ENCODE measurements at places on chromosomes 1 and 21. TPM values are rescaled to one million over a fixed set of nuclear protein-coding genes. Genes with fewer than 3 reads are reported as not detected.

The TNFRSF9 gene
- not detected for total RNA-seq

The FCRL6 gene
- total RNA-seq: not detected

The RNF223 gene
- not detected for total RNA-seq

The EDARADD gene
- 4.5 TPM for total RNA-seq

The RCOR3 gene
- total RNA-seq: 28.3 TPM

The RHEX gene
- total RNA-seq: not detected

The FTCD gene
- 9.6 TPM for total RNA-seq

GRCh38 chr1:214248311-214249085 lies 32.5 kb upstream of the SMYD2 start:
- no peak for DNase-seq

DNA sequence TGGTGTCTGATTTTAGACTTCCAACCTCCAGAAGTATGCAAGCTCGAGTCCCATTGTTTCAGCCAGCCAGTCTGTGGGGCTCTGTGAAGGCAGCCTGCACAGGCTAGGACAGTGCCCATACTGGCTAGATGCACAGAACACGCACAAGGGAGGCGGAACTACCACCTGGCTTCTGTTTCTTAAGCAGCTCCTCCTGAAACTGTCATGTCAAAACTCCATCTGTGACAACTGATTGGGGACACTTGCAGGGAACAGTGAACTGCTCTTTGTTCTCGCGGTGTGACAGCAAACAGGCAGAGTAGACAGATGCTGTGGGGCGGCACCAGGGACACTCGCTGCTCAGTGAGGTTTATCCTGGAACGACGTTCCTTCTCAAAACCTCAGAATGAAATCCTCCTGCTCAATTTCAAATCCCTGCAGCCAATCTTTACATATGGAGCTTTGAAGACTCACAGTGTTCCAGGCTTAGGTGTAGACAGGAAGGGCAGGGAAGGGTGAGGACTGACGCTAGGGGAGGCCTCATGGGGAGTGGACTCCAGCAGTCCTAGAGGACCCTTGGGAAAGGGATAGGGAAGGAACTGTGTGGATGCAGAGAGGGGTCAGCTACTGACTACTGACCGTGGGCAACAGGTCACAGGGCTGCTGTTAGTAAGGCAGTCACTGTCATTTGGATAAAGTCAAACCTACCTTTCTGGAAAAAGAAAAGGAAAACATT lies 73.8 kb downstream of the ERG start:
- DNase-seq: no peak

GRCh38 chr1:156813750-156814570 lies 2.7 kb downstream of the SH2D2A start:
- peak; percentile 87 for DNase-seq

DNA sequence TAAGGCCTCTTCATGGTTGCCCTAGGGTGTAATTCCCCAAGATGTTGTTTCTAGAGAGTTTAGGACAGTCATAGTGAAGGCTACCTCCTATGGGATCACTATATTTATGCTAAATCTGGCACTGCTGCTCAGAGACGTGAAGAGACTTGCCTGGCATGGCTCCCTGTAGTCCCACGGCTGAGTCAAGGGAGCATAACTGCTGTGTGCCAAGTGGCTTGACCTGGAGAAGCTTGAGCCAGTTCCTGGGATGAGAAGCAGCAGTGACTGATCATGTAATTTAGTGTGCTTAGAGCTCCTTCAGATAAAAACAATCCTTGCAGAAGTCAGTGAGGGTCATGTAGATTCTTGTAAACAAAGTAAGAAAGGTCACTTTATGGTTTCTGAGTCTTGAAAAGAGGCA lies 68.9 kb upstream of the TSPAN2 start:
- no peak for DNase-seq

DNA sequence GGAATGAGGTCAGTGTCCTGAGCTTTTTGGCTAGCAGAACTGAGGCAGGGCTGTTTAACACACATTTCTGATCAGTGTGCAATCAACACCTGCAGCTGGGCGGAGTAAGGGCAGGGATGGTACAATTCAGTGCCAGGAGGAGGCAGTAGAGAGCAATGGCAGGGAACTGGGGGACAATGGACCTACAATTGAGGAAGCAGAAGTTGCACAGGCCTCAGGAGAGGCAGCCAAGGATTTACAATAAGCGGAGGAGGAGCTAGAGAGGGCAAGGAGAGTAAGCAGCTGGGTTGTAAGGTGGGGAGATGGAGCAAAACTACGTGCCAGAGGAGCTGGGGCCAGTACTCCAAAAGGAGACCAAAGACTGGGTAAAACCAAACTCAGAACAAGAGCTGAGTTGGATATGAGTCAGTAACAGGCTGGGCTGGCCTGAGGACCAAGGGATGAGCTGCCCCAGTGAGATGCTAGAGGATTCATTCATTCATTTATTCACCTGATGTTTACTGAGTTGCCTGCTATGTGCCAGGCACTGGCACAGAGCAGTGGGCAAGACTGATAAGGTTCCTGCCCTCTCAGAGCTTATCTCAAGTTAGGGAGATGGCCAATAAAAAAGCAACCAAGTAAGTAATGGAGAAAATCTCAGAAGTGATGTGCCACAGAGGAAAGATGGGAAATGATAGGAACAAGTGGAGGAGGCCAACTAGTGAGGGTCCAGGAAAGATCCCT lies 10.4 kb upstream of the GALE start:
- peak; percentile 79 for DNase-seq

GRCh38 chr1:117061986-117062415 lies 1.9 kb downstream of the TTF2 start:
- no peak for DNase-seq

DNA sequence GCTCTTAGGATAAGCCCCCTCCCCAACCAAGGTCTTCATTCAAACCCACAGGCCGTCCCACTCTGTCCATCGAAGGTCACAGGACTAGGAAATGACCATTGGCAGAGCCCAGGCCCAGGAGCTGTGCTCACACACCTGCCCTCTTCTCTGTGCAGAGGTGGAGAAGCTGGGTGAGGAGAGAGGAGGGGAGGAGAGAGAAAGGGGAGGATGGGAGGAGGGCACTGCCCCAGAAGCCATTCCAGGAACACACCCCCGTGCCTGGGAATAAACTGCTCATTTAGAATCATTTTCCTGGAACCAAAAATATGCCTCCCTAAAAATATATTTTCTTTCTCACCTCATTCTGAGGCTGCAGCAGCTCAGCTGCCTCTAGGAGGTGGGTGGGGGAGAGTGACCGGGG lies 6.4 kb upstream of the SDC3 start:
- no peak for DNase-seq

- no peak for DNase-seq
These were observed 6.6 kb downstream of the PEF1 start for GRCh38 chr1:31637915-31638673.

DNA sequence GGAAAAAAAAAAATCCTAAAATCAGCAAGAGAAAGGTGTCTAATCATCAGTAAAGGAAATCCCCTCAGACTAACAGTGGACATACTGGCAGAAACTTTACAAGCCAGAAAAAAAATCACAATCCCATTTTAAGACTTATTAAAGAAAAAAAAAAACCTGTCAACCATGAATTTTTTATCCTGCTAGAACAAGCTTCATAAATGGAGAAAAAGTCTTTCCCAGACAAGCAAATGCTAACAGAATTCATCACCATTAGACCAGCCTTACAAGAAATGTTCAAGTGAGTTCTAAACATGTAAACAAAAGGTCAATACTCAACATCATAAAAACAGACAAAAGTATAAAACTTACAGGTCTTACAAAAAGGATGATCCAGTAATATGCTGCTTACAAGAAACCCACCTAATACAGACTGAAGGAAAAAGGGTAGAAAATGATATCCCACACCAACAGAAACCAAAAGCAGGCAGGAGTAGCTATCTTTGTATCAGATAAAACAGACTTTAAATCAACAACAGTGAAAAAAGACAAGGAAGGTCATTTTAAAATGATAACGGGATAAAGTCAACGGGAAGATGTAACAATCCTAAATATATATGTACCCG lies 129.6 kb downstream of the EVI5 start:
- no peak for DNase-seq

GRCh38 chr1:237788069-237788468 lies 102.7 kb downstream of the ZP4 start:
- DNase-seq: no peak

DNA sequence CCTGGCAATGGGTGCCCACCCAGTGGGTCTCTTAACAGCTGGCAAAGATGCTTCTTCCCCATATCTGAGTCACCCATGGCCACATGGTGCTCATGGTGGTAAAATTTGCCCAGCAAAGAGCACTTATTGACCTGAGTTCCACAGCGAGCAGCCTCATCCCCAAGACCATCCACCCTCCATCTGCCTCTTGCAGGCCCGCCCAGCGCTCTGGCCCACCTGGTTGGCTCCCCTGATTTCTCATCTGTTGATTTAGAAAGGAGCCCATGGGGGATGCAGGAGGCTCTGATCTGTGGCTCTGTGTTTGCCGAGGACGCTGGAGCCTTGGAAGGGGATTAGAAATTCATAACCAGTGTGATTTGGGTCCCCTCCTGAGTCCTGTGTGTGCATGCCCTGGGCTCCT lies 657.5 kb downstream of the PTPRU start:
- no peak for DNase-seq

DNA sequence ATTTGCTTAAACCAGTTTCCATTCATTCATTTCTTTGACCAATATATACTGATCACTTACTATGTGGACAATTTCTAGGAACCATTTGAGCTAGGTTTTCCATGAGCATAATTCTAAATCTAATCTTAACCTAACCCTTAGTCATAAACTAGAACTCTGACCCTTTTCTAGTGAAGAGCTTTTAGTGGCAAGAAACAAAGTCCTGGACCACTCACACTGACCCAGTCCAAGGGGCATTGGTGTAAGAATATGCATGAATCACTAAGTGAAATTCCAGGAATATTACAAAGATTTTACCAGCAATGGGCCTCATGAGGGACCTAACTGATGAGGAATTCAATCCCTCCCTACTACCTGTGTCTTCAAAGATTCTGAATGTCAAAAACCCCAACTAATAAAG lies 40.6 kb upstream of the SLC2A1 start:
- DNase-seq: no peak

GRCh38 chr1:183394435-183394834 lies 23.7 kb downstream of the NMNAT2 start:
- DNase-seq: no peak

DNA sequence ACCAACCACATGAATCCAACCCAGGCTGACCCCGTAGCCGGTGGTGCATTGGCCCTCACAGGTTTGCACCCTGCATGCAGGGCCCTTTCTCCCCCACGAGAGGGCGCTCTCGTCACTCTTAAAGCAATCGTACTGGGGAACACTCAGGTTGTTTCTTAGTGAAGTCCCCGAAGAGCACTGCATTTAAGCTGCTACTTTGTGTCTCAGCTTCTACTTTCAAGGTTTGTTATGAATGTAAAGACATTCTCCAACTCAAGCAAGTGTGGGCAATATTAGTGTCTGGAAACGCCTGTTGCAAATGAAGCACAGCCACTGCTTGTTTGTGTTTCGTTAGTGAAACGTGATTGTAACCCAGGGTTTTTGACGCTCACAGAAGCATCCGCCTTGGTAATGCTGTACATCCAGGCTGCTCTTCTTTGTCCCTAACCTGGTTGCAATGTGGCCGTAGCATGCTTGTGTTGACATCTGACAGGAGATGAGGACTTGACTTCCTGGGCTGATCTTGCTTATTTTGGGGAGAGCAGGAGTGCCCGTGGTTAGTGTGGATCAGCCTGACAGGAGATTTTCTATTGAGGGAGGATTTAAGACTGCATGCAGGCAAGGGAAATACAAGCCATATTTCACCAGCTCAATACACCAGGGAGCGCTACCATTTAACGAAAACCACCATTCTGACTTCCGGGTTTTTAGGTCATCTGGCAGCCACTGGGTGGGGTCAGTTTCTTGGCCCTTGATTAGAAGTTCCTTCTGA lies 79.8 kb downstream of the ST6GALNAC3 start:
- peak; percentile 87 for DNase-seq

- DNase-seq: no peak
These were observed 62.8 kb downstream of the DMRTB1 start for GRCh38 chr1:53521924-53522552.

GRCh38 chr1:9294405-9294773 lies 1.7 kb downstream of the SPSB1 start:
- DNase-seq: no peak

- no peak for DNase-seq
These were observed 83.3 kb upstream of the TMEM51 start for GRCh38 chr1:15070145-15070748.
